CD4-positive, alpha-beta T cell treated with Interleukin-12 subunit alpha and Interleukin-12 subunit beta, for 1 hour (primary cell): ENCODE measurements at places on chromosomes 2 and 18.
A peak's percentile ranks its signal among the peaks of the same experiment; 100 is the strongest.

- no peak for DNase-seq
Measured at GRCh38 chr2:10871978-10872377, 39.8 kb upstream of the KCNF1 start.

DNA sequence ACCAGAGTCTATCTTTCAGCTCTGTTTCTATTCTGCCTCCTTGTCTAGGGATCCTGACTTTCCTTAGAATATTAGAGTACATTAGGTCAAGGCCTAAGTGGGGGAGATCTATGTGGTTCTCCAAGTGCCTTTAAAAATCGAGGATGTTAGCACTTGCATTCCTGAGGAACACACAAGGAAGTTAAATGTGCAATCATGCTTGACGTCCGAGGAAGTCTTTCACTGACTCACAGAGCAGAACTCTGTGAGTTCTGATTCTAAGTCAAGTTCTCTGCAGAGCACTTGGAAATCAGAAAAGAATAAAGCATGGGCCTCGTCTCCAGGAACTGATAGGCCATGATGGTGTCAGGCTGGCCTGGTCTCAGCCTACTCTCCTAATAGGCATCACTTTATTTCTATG lies 17.2 kb downstream of the FHOD3 start:
- no peak for DNase-seq

DNA sequence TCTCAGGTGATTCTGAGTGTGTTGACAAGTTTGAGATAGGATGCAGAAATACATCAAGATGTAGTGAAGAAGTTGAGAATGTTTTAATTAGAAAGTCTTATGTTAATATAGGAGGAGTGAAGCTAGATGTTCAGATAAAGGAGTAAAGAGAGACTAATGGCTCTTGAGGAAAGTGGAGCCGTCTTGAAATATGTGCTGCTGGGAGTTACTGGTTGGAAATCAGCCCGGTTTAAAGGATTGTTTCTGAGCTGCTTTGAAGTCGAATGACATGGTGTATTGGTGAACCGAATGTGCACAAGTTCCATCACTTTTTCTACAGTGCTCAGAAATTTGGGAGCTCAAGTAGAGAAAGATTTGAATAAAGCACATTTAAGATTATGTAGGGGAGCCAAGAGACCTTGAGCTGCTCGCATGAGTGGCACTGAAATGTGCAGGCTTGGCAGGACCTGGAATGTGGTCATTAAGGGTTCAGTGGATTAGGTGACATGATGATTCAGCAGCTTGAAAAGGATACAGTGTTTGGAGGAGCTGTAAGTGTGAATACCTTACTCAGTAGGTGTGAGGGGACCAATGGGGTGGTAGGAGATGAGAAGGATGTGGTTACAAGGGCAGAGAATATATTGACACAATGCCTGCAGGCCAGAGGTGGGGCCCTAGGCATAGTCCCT lies 68.6 kb downstream of the CAB39 start:
- DNase-seq, result peak; percentile 60

DNA sequence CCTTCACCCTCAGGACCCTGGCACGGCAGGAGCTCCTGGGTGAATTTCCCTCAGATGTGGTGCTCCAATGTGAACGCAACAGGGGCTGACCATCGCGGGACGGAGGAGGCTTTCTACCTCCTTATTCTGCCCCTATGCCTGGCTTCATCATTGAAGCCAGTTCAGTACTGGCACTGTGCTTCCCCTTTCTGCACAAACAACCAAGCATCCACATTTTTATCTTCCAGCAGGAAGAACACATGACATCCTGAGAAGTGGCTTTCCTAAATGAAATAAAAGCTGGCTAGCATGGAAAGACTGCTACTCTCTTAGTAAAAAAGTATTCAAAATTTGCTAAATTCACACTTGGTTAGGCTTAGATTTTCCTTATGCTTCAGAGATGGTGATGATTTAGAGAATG lies 24.8 kb downstream of the AFG3L2 start:
- no peak for DNase-seq

DNA sequence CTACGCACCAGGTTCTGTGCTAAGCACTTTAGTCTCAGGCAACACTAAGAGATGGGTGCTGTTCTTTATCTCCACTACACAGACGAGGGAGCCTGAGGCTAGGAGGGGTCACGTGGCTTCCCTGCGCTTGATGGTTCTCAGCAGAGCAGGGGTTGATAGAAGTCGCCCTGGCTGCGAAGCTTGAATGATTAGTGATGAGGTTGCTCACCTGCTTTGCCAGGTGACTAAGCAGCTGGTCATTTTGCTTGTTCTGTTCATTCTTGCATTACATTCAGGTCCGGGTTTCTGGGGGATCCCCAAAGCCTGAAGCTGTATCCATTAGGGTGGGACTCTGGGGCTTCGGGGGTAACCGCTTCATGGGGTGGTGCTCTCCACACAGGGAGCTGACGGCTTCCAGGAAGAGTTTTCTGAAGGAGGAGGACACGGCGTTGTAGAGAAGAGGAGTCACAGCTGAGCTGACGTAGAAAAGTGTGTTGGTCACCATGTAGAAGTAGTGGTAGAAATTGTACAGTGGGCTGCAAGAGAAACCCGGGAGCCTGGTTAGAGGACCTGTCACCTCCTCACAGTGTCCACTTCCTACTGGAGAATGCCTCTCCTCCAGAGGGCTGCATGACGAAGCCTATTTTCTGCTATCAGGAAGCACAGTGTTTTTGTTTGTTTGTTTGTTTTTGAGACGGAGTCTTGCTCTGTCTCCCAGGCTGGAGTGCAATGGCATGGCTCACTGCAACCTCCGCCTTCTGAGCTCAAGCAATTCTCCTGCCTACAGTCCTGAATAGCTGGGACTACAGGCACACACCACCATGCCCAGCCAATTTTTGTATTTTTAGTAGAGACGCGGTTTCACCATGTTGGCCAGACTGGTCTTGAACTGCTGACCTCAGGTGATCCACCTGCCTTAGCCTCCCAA lies 11.5 kb downstream of the NTSR2 start:
- no peak for DNase-seq

DNA sequence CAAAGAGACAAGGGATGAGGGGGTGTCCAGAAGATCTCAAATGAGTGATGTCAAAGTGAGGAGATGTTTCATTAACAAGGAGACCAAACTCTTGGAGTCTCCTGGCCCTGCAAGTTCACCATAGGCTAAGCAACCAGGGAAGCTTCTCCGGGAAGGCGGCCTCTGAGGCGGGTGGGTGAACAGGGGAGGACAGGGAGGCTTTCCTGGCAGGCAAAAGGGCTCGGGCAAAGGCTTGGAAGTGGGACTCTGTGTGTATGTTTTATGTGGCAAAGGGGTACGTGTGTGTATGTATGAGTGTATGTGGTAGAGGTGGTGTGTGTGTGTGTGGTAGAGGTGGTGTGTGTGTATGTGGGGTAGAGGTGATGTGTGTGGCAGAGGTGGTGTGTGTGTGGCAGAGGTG lies 163.9 kb downstream of the DYSF start:
- DNase-seq, result no peak

GRCh38 chr2:71688530-71688929 lies 235.2 kb downstream of the DYSF start:
- no peak for DNase-seq

DNA sequence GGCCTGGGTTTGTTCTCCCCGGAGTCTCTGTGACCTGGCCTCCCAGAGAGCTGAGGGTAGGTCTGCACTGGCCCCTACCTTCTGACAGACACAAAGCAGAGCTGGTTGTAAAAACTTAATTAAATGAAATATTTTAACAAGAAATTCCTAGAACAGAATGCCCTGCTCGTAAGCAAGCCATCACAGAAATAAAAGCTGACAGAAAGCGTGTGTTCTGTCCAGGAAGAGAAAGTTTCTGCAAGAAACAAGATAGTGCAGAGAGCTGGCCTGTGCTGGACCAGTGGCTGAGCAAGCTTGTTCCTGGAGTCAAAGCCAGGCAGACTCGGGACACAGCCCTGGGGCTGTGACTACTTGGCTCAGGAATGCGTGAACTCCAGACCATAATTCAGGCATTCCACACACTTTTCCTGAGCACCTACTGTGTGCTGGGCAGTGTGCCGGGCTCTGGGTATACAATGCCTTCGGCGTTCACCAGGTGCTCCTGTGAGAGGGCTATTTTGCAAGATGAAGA lies 51.6 kb downstream of the APOB start:
- DNase-seq, result no peak

DNA sequence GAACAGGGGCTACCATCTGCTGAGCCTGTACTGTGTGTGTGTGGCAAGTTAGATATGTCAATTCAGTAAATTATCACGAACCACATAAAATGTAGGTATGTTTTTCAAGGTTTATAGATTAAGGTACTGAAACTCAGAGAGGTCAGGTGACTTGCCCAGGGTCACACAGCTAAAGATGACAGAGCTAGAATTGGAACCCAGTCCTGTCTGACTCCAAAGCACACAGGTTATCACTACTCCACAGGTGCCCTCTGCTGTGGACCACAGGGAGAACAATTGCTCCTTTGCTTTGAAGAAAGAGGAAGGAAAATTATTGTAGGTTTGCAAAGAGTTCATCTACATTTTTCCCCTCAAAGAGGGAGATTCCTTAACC lies 229.7 kb upstream of the AGAP1 start:
- no peak for DNase-seq

DNA sequence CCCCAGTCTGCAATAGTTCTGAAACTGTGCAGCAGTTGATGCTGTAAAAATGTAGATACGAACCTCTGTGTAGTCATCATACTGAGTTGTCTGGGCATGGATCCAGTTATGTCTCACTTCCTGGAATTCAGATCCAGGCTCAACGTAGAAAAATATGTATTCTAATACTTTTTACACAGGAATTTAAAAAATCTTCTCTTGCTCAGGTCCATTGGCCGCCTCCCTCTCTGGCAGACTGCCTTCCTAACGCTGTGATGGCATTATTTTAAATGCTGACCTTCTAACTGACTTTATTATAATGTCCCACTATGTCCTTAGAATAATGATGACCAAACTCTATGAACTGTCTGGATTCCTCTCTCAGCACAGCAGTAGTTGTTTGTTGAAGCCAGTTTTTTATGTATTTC lies 119.6 kb downstream of the FEZ2 start:
- DNase-seq, result no peak

- DNase-seq, result no peak
Measured at GRCh38 chr2:132668189-132668823, 1.7 kb downstream of the LYPD1 start.

DNA sequence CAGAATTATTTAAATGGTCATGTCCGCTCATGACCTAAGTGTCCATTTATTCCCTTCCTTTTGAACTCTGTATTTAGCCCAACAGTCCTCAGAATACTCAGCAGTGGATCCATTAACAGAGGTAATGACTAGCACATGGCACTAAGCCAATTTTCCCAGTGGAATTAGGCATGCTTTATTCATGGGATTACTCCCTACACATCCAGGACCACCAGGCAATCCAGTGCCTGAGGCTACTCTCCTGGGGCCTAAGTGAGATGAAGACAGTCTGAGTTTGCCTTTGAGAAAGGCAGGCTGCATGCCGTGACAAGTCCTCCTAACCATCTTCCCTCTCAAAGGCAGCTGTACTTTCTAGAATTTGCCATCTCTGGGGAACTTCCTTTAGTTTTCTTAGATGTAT lies 128.6 kb downstream of the SPOPL start:
- DNase-seq, result no peak

DNA sequence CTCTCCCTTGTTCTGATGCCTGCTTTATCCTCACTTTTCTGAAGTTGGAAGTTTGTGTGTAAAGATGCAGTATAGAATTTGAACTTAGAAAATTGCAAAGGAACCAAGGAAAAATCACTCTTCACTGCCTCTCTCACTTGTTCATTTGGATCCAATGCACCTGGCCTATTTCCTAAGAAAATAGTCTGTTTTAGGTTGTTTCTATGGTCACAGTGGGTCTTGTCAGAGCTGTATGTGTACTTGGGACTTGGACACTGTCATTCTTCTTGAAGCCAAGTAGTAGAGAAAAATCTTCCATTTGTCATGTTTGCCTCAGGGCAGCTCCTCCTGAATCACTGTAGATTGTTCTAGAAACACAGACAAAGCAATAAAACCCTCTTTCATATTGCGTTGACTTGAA lies 80.3 kb upstream of the SESTD1 start:
- DNase-seq, result no peak

DNA sequence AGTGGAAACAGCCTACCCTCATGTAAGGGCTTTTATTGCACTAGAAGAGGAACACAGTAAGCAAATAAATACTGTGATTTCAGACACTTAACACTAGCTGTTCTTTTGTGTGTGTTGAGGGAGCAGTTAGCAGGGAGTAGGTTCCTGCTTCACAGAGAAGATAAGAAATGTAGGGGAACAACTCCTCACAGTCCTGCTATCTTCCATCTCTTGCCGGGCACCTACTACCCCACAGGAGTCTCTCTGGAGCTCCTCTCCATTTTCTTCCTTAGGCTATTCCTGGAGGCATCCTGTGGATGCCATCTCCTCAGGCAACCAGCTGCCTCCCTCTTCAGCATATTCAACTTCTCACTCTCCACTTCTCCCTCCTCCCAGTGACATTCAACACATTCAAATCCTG lies 145.0 kb downstream of the SRBD1 start:
- no peak for DNase-seq

- no peak for DNase-seq
Measured at GRCh38 chr2:111105926-111106325, 14.8 kb upstream of the BCL2L11 start.

DNA sequence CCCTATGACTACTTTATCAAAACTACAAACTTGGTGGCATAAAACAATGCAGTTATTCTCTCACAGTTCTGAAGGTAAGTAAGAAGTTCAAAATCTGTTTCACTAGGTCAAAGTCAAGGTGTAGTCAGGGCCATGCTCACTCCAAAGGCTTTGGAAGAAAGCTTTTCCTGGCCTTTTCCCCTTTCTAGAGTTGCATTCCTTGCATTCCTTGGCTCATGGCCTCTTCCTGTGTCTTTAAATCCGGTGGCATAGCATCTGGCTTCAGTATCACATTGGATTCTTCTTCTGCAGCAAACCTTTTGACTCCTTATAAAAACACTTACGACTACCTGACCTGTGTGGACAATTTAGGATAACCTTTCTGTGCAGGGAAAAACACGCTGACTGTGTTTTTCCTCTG lies 543.5 kb upstream of the HNMT start:
- DNase-seq, result no peak

- DNase-seq, result no peak
Measured at GRCh38 chr2:146984014-146984413, 860.8 kb upstream of the ACVR2A start.

- DNase-seq, result no peak
Measured at GRCh38 chr18:3667255-3668137, 217.5 kb downstream of the TGIF1 start.

DNA sequence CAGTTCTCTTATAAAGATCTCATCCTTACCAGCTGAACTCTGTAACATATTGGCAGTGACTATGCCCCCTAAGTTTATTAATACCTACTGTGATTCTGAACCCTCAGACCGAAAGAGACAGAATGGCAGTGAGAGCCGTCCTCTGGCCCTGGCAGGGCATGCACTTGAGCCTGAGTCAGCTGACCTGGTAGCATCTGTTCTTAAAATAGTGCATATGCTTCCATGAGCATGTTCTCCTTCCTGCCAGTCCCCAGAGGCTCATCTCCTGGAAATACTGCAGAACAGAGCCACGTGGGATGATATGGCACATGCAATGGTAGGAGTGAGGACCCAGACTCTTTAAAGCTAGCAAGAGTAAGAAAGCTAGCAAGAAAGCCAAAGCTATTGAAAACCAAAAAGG lies 59.0 kb downstream of the RASGRP3 start:
- DNase-seq, result no peak
